Renal cortical epithelial cell (primary cell): ENCODE measurements at places on chromosomes 3 and 15.

GRCh38 chr3:78004571-78004970 lies 964.7 kb downstream of the ROBO2 start:
- DNase-seq, result peak; percentile 96

DNA sequence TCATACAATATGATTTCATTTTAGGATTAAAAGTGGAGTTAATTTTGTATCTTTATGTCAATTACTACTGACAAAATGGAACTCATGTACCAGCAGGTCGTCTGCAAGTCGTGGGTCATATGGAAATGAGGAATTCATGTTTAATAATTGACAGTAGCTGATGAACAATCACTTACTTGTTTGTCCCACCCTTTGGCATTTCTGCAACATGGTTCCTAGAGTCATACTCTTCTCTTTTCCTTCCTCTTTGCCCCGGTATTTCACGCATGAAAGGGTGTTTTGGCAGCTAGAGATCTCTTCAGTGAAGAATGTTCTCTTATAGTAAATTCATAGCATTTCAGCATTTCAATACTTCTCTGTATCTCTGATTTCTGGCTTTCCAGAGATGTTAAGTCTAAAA lies 133.3 kb upstream of the SLC24A5 start:
- DNase-seq, result peak; percentile 50

- no peak for DNase-seq
These were observed 17.2 kb downstream of the FOXL2NB start for GRCh38 chr3:138964264-138964663.

DNA sequence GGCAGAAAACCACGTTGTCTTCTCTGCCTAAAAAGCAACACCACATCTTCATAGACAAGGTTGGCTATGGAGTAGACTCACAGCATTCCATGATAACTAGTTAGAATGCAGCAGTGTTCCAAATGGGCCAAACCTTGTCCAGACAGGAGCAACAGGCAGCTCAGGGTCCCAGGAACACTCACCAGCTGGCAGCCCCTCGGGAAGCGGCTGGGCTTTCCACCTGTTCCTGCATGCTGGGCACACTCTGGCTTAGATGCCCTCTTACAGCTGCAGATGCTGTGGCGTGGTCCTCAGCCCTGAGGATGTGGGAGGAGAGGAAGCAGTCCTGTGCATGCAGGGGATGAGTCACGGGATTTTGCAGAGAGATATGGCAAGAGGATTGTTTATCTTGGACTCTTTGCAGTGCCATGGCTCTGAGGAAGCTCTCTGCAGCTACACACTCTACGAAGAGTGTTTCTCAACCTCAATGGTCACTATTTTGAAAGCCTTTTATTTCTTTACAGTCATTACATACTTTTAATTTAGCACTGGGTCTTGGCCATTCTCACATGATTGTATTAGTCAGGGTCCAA lies 11.3 kb downstream of the NRROS start:
- peak; percentile 85 for DNase-seq

DNA sequence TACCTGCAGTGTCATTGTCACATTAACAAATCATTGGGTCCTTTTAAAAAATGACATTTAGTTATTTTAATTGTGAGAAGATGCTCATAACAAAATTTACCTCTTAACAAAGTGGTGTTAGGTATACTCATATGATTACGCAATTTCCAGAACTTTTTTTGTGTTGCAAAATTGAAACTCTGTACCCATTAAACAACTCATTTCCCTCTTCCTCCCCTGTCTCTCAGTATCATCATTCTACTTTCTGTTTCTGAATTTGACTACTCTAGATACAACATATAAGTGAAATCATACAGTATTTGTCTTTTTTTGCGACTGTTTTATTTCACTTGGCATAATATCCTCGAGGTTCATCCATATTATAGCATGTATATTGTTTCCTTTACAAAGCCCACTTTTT lies 58.7 kb upstream of the CHST2 start:
- DNase-seq, result no peak

- no peak for DNase-seq
These were observed 9.9 kb downstream of the FAM3D start for GRCh38 chr3:58656631-58657030.

GRCh38 chr3:188575501-188575900 lies 421.5 kb downstream of the LPP start:
- DNase-seq, result no peak

DNA sequence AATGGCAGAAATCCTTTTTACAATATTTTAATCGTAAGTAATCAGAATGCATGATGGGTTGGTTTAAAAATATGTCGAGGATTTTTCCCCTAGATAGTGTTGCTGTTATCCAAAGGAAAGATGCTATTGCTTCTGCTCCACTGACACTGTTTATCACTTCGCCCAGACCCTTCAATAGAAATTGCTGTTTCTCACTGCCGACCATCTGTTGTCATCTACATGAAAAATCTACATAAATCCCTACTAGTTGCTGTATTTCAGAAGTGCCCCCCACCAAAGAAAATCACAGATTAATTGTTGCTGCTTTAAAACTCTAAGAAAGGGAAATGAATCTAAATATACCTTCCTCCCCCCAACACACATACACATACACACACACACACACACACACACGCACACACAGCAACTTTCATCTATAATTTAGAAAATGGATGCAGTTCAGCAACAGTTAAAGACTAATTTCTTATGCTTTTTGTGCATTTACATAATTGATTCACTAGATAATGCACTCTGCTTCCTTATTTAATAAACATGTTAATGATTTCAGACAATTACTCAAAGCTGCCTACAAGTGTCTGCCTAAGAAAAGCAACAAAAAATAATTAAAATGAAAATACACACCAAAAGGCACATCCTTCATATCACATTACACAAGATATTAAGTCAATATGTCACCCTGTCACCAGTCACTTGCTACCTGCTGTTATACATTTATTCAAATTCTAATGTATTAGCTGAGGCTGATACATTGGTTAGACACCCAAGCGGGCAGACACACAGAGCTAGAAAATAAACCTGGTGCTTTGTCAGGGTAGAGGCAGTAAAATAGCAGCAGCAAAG lies 82.8 kb downstream of the RORA start:
- DNase-seq, result no peak

- no peak for DNase-seq
These were observed 276.1 kb upstream of the LRRC3B start for GRCh38 chr3:26346497-26346896.

DNA sequence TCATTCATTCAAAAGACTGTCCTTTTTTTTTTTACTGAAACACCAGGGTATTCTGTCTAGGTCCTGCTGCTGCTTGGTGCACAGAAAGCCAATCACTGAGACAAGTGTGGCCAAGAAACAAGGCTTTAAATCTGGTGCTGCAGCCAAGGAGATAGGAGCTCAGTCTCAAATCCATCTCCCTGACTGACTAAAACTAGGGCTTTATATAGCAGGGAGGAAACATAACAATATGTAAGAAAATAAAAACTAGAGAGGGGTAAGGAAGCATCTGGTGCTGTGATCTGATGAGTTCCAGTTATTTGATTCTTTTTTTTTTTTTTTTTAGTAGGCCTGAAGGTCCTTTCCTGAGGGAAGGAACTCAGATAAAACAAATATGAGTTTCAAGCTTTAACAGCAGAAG lies 139.8 kb downstream of the ATG7 start:
- no peak for DNase-seq

DNA sequence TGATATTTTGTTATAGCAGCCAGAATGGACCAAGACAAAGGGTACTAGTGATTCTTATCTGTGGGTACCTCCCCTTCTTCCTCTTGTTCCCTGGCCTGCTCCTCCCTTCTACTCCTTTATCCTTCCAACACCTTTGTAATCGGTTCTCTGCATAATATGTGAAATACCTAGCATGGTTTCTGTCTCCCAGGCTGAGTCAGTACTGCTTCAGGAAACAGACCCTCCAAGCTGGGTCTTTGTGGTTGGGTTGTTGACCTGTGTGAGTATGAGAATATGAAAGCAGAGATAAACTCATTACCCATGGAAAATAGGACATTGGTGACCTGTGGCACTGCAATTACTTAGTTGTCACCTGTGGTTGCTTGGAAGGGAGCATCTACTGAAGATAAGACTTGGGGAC lies 69.3 kb upstream of the KLF13 start:
- DNase-seq, result no peak

DNA sequence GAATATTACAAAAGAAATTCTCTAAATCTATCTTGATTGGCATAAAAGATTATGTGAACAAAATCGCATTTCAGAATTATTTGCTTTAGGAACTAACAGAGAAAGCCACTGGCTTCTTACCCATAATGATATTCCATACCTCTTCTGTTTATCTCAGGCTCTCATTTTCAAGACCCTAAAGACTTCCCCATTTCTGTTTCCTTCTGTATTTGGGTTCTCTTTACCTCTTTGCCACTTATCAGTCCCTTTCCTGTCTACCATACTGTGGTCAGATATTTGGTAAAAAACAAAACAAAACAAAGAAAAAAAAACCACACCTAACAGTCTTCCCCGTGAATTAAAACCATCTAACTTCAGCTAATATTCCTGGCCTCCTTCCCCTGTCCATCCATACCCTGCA lies 108.5 kb downstream of the LRRC28 start:
- no peak for DNase-seq

- DNase-seq, result peak; percentile 47
These were observed 14.2 kb downstream of the RAB8B start for GRCh38 chr15:63203451-63204090.

- DNase-seq, result no peak
These were observed 39.1 kb downstream of the OCA2 start for GRCh38 chr15:28060005-28060404.

DNA sequence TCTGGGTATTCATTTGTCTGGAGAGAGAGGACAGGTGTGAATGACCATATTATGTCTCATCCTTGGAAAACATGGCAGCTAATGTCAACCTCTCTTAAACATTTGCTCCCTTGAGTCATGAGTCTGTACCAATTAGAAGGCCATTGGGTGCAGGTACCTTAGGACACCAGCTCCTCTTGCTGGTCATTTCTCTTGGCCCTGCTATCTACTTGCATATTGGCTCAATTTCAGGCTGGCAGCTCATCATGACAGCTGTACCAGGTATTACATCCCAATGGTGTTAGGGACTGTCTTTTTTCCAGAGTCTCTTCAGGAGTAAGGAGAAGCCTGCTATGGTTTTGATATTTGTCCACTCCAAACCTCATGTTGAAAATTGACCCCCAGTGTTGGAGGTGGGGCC lies 92.2 kb upstream of the ANKRD28 start:
- DNase-seq, result no peak

DNA sequence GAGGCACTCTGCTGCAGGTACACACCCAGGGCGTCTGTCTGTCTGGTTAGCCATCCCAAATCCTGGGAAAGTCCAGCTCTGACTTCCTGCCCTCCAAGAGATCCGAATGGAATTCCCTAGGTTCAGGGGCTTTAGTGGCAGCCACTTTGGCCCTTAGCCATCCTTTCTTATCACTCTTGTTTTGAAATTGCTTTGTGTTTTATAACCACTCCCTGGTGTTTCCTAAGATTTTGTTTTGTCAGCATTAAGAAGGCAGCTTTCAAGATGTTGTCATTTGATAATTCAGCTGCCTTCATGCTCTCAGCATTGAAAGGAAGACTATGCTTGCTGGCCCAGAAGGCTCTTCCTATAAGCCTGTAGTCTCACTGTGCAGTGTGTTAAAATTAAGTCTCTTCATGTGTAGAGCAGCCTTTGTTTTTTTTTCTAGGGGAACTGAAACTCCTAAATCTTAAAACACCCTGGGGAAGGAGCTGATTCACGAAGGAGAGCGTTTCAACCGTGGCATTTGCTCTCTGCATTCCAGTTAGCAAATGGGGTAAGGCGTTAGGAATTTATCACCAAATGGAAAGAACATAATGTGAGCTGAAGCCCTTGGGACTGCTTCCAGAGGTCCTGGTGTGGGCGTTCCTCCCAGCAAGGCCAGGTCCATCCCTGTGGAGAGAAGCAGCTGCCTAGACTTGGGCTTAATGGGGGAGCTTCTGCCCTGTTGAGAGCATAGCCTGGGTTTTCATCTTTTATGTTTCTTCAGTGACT lies 14.2 kb upstream of the CLEC3B start:
- peak; percentile 94 for DNase-seq

GRCh38 chr3:43969944-43970343 lies 271.7 kb upstream of the TOPAZ1 start:
- no peak for DNase-seq

DNA sequence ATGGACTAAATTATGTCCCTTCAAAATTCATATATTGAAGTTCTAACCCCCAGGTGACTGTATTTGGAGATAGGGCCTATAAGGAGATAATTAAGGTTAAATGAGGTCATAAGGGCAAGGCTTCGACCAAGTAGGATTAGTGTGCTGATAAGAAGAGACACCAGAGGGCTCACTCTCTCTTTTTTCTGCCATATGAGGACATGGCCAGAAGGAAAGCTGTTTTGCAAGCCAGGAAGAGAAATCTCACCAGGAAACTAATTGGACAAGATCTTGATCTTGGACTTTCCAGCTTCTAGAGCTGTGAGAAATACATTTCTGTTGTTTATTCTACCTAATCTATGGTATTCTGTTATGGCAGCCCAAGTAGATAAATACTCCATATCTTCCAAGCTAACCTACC lies 503.6 kb upstream of the NAALADL2 start:
- peak; percentile 36 for DNase-seq

GRCh38 chr15:37819191-37819590 lies 115.2 kb upstream of the TMCO5A start:
- DNase-seq, result peak; percentile 6

GRCh38 chr15:73633991-73634495 lies 854 bp upstream of the NPTN start:
- peak; percentile 96 for DNase-seq

GRCh38 chr3:189834462-189834861 lies 203.3 kb downstream of the TP63 start:
- DNase-seq, result no peak

- peak; percentile 33 for DNase-seq
These were observed 192.6 kb downstream of the PDZRN3 start for GRCh38 chr3:73432023-73432705.

DNA sequence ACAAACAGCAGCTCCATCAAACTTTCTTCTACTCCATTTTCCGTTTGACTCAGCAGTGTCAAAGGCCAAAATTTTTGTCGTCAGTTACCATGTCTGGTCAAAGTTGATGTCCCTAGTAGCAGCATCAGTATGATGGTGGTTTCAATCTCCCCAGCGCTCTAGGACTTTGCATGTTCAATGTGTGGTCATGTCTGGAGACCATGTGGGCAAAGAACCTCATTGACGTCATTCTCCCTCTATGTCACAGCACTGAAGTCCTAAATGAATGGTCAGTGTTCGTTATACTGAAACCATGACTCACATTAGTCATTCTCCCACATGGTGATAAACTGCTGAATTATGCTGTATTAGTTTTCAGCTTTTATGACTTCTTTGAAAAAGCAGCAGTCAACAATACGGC lies 23.2 kb downstream of the SHC4 start:
- peak; percentile 84 for DNase-seq

GRCh38 chr15:90222547-90222946 lies 11.2 kb downstream of the CIB1 start:
- no peak for DNase-seq

DNA sequence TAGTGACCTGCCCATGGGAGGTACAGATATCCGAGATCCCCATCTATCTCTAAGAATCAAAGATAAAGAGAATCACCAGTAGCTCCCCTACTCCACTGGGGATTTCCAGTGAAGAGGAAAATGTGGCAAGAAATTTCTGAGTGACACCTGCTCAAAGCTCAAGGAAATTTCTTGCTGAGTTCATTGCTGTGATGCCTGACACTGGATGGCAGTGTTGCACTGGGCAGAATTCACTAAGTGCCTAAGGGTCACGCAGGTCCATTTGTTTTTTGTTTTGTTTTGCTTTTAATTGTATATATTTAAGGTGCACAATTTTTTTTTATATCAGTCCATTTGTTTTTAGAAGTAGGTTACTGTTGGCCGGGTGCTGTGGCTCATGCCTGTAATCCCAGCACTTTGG lies 109.5 kb upstream of the KCNAB1 start:
- peak; percentile 32 for DNase-seq

GRCh38 chr3:30437171-30437601 lies 169.2 kb upstream of the TGFBR2 start:
- peak; percentile 83 for DNase-seq
